Left ventricle myocardium superior (tissue), 1 donor: ENCODE measurements at places on chromosomes 2 and 18.

DNA sequence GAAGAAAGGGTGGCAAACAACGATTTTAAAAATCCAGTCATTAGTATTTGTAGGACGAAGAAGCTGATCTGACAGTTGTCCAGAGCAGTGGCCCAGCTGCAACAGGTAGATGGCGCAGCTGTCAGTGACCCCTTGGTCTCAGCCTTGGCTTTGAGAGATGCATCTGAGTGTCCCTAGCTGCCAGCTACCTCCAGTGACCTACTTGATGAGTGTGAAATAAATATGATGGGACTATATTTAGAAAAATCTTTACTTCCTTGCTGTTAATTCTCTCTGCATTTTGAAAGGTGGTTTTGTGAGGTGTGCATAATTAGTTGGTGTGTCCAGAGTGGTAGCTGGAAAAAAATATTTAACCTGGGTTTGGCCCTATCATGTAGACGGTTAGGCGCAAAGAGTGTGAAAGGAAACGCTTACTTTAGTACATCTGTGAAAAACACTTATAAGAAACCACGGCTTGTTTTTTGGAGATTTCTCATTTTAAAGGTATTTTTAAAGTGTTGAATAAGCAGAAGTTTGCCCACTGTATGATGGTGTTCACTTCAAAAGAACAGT lies 963 bp downstream of the INPP1 start:
- no peak for DNase-seq

DNA sequence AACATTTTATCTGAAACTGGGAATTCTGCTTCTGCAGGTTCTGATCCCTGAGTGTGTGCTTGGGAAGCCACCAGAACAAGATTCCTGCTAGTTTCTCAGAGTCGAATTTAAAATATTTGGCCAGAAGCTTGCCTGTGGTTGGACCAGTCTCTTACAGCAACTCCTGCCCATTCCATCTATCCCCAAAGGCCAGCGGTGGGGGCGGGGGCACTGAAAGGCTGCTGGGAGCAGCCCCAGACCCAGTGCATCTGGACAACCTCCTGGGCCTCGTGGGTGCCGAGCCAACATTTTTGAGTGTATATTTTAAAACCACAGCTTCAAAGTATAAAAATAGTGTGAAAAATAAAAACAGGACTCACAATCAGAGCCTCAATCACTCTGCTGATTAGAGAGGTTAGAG lies 38.6 kb upstream of the ZFP36L2 start:
- DNase-seq = peak; percentile 82

DNA sequence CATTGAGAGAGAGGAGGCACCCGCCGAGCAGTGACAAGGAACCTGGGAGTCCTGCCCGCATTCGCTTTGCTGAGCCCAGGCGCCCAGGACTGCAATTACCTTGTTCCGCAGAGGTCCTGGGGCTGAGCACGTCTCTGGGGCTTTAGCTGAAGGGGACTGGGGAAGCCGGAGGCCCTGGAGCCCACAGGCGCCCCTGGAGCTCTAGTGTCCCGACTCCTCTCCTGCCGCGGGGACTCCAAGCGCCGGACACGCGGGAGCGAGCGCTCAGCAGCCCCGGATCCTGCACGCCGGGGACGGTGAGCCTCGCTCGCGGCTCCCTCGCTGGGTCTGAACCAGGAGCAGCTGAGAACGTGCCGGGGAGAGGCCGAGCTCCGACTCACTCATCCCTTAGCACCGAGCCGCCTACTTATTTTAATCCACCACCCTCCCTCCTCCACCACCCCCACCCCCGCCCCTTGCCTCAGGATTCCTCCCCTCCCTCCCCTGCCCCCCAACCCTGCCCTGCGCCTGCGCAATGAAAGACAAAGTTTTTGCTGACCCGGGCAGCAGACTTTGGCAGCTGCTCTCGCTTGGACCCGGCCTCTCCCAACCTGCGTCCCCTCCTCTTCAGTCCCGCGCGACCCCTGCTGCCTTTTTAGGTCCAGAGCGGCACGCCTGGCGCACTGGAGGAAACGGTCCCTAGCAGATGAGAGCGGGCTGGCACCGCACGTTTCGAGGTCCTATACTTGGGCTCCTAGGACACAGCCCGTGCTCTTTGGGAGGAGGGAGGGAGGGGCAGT lies at the start of gene OSR1:
Gene OSR1, minus strand, starts transcription at position 382 of the 779 bp plus-strand sequence. CDS start 4,818 bp downstream, outside the sequence.
- DNase-seq = peak; percentile 83

- peak; percentile 42 for DNase-seq
Observed at GRCh38 chr2:1563943-1564891, 151.0 kb downstream of the TPO start.

GRCh38 chr2:70084973-70085710 lies 2.1 kb upstream of the PCBP1 start:
- DNase-seq = peak; percentile 37

GRCh38 chr2:132999421-132999820 lies 329.4 kb upstream of the LYPD1 start:
- no peak for DNase-seq

DNA sequence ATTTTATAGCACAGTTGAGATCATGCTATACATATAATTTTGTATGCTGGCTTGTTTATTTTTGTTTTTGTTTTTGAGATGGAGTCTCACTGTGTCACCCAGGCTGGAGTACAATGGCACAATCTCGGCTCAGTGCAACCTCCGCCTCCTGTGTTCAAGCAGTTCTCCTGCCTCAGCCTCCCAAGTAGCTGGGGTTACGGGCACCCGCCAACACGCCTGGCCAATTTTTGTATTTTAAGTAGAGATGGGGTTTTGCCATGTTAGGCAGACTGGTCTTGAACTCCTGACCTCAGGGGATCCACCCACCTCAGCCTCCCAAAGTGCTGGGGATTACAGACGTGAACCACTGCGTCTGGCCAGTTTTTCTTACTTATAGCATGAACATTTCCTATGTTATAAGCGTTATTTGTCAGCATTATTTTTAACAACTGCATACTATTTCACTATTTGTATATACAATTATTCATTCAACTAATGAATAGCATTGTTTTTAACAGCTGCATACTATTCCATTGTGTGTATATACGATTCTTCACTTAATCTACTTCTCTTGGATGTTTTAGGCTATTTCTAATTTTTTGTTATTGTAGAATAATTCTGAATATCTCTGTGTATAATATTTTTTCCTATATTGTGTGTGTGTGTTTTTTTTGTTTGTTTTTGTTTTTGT lies 3.5 kb downstream of the EHD3 start:
- DNase-seq = no peak

GRCh38 chr2:118638453-118638852 lies 209.0 kb downstream of the EN1 start:
- DNase-seq = no peak

DNA sequence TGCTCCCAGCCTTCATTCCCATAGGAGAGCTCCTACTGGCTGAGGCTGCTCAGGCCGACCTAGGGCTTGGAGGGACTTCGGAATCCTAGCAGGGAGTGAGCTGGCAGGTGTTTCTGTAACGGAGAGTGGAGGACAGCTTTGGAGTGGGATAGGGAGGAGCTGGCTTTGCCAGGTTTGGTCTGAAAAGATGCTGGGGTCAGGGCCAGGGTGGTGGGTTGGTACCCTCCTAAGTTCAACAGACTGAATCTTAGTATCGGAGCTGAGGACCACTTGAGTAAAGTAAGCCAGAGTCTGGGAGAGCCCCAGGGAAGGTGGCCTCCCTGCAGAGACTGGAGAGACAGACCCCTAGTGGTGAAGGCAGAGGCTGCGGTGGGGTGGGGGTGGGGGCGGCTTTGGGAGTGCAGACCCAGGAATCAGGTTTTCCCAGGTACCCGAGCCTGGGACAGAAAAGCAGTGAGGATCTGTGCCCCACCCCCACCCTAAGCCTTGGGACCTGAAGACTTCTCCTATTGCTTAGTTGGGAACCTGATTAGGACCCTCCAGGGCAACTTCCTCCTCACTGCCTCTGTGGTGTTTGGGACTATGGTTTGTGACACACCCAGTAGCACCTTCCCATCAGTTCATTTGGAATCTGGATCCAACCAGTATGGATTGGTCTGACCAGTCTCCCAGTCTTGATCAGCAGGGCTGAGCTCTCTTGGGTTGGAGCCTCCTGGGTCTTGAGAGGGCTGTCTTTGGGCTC lies 3.0 kb downstream of the CNNM4 start:
- no peak for DNase-seq

DNA sequence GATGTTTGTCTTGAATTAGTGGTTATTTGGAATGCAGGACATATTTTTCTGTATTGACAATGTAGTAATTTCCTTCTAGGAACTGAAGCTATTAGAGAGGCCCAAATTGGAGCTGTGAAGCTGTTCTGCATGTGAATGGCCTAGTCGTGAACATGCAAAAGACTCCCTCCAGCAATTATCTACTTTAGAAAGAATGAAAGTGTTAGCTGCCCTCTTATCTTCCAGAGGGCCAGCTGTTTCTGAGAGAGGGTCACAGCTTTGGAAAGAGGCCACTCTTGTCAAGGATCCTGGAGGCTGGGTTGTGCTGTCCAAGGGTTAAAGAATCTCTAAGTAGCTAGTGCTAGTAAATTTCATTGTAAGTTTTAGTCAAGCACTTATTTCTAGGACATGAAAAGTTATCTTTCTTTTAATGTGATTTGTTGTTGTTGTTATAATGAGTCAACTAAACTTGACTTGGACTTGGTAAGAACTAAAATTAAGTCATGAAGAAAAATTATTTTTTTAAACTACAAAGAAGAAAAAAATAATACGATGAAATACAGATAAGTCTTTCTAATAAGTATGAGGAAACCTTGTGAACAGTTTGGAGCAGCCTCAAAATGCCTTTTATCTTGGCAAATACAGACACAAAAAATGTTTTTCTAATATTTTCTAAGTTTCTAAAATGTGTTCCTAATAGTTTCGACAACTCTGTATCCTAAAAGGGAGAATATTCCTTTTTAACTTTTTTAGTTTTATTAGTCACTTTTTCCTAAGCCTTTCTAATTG lies 36.8 kb downstream of the DPP4 start:
- DNase-seq = no peak

- no peak for DNase-seq
Observed at GRCh38 chr2:80086831-80087230, 217.7 kb downstream of the LRRTM1 start.
